ENCODE measurements at places on chromosomes 7 and 10.
A peak's percentile ranks its signal among the peaks of the same experiment; 100 is the strongest.

GRCh38 chr7:1419688-1420087 is 39.6 kb downstream of the MICALL2 start:
- no peak for DNase-seq

DNA sequence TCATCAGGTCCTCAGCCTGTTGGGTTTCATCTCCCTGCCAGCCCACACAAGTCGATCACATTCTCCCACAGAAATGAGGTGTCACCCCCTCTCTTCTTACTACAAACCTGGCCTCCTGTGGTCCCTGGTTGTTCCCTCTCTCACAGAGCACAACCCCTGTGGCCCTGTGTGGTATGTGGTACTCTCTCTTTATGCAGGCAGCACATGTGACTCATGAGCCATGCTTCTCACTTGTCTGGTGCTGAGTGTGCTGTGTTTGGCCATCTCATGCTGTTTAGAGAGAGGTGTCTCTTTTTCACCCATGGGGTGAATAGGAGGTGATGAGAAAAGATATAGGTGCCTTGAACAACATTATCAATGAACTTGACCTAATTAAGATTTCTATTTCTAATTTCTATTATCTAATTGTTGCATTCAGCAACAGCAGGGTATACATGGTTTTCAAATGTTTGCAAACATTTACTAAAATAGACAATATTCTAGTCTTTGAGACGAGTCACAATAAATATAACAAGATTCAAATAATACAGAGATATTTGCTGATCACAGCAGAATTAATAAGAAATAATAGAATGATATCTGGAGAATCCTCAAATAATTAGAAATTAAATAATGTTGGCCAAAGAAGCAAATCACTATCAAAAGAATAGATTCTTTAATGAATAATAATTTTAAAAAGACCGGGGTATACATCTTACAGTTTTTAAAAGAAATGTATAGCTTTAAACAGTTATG is 633.8 kb upstream of the IGFBP3 start:
- DNase-seq = no peak

- DNase-seq = no peak
These were observed 9.2 kb upstream of the FOXP2 start for GRCh38 chr7:114405427-114405826.

- DNase-seq = no peak
These were observed 16.9 kb downstream of the ZKSCAN5 start for GRCh38 chr7:99521399-99521798.

- no peak for DNase-seq
These were observed 751 bp upstream of the HYCC1 start for GRCh38 chr7:23014681-23015080.

- DNase-seq = peak; percentile 85
These were observed 100.6 kb downstream of the FAM204A start for GRCh38 chr10:118241229-118242137.

GRCh38 chr7:133571076-133571475 is 318.2 kb downstream of the EXOC4 start:
- no peak for DNase-seq

- DNase-seq = no peak
These were observed 131.7 kb downstream of the ZMYND11 start for GRCh38 chr10:266974-267425.

DNA sequence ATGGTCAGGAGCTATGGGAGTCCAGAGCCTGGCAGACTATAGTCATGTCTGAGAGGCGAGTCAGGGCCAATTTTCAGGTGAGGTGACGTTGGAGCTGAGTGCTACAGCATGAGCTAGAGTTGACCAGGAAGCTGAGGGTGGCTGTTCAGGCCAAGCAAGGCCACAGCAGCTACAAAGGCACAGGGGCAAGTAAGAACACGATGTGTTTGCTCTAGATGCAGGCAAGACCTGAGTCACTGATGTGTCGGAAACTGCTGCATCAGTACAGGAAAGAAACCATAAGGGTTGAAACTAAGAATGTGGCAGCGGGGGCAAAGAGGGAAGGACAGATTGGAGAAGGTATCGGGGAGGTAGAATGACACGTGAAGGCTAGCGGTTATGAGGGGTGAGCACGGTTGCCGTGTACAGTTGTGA is 11.8 kb upstream of the RRP12 start:
- no peak for DNase-seq

DNA sequence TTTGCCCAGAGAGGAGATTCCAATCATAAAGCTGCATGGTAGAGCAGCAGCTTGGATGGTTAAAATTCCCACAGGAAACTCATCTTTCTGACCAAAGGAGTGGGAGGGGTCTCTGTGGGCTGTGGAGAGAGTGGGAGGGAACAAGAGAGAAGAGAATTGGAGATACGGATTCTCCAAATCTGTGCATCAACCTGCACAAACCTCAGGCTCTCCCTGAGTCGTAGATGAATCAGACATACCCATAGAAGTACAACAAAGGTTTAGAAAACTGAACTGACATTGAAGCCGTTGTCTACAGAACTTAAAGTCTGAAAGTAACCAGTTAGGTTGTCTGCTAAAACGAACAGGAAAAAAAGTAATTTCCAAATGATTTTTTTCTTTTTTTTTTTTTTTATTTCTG is 41.9 kb downstream of the CYCS start:
- DNase-seq = no peak

DNA sequence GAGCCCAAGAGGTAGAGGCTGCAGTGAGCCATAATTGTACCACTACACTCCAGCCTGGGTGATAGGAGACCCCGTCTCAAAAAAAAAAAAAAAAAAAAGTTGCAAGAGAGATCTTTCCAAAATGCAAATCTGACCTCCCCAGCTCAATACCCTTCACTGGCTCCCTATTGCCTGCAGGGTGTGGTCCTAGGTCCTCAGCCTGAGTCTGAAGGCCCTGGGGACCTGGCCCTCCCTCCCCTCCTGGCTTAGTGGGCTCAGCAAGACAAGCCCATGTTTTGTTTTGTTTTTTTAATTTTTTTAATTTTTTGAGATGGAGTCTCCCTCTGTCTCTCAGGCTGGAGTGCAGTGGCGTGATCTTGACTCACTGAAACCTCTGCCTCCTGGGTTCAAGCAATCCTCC is 20.6 kb downstream of the SRRM3 start:
- DNase-seq = no peak

- DNase-seq = peak; percentile 35
These were observed 71.2 kb downstream of the AOAH start for GRCh38 chr7:36653008-36653662.

- DNase-seq = peak; percentile 19
These were observed 107.7 kb downstream of the CACNA2D1 start for GRCh38 chr7:82335927-82336326.

- no peak for DNase-seq
These were observed 2.4 kb upstream of the ST7 start for GRCh38 chr7:116950889-116951351.

- no peak for DNase-seq
These were observed 512.6 kb downstream of the PHTF2 start for GRCh38 chr7:78311181-78311580.

- no peak for DNase-seq
These were observed 21.5 kb upstream of the C10orf120 start for GRCh38 chr10:122721111-122721510.

- DNase-seq = no peak
These were observed 64.1 kb downstream of the CAV1 start for GRCh38 chr7:116588641-116589594.

- DNase-seq = no peak
These were observed 76.5 kb downstream of the JAZF1 start for GRCh38 chr7:28104041-28104541.

DNA sequence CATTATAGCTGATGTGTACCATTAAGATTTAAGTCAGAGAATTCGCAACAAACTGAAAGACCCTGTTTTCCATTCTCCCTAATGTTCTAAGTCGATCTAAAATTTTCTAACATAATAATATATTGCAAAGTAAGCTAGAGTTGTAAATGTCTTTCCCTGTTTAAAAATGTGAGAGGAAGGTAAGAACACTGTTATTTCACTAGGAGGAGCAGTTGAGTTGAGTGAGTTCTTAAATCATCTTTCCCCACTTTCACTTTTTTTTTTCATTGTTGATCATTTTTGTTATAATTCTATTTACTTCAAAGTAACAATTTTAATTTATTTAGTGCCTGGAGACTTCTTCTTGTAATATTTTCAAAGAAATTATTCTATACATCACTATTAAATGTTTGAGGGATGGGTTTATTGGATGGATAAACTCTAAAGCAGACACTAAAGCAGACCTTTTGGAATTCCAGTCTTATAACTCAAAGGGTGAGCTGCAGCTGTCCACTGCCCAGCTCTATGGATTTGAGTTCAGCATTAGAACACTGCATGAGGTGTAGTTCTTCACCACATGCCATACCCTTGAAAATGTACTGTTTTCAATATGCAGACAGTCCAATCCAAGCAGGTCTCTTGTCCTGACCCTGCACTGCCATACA is 181.3 kb upstream of the FZD1 start:
- DNase-seq = no peak

DNA sequence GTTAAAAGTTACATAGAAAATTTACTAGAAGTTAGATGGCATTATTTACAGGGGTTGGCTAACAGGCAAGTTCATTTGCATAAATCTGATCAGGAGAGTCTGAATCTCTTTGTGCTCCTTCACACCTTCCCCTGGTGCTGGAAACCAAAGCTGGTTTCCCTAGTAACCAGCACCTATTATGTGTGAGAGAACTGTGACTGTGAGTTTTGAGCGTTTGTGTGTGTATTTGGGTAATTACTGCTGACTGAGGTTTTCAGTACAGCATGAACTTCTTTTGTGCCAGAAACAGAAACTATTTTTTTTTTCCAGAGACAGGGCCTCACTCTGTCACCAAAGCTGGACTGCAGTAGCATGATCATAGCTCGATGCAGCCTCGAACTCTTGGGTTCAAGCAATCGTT is 10.3 kb upstream of the IFIT1B start:
- DNase-seq = no peak

- no peak for DNase-seq
These were observed 143.1 kb downstream of the BMPER start for GRCh38 chr7:34048445-34048844.

- no peak for DNase-seq
These were observed 603.1 kb upstream of the MGMT start for GRCh38 chr10:128863823-128864405.

DNA sequence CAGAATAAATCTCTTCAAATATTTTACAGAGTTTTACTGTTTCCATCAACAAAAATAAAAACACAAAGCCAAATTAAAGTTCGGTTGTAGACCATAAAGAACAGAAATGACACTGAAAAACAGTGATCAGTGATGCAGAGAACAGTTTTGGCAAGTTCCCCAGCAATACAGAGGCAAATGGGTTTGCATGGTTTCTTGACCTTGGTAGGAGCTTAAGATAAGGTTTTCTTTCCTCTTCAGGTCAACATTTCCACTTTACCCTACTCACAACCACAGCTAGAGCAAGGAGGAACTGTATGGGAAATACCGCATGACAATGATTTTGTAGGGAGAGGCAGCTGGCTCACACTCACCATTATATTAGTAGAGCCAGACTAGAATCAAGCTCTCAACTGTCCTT is 199.5 kb downstream of the SH2D4B start:
- DNase-seq = no peak

GRCh38 chr10:121578298-121578697 is 19.9 kb downstream of the FGFR2 start:
- no peak for DNase-seq

GRCh38 chr7:122750389-122750788 is 47.7 kb upstream of the RNF148 start:
- no peak for DNase-seq

GRCh38 chr10:47206449-47207280 is 93.3 kb upstream of the GDF10 start:
- DNase-seq = no peak

Measured in right hindlimb (tissue), 1 donor.